ENCODE measurements at places on chromosomes 2 and 18.

GRCh38 chr2:109701362-109701761, 87.2 kb downstream of the SOWAHC start:
- DNase-seq = no peak

DNA sequence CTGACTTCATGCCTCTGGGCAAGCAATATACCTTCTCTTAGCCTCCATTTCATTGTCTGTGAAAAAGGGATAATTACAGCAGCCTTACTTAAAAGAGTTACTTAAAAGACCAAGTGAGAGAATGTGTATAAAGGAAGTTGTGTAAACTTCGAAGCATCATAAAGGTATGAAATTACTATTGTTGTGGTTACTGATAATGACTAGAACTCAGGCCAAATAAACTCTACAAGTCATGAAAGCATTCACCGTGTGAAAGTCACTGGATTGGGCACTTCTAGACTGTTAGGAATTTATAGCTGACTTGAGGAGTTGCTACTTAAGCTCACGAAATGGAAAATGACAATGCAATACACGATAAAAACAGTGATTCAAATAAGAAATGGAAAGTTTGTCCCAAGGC, 67.4 kb upstream of the HAAO start:
- no peak for DNase-seq

- DNase-seq = no peak
Observed at GRCh38 chr18:23257686-23258565, 122.6 kb downstream of the CABLES1 start.

DNA sequence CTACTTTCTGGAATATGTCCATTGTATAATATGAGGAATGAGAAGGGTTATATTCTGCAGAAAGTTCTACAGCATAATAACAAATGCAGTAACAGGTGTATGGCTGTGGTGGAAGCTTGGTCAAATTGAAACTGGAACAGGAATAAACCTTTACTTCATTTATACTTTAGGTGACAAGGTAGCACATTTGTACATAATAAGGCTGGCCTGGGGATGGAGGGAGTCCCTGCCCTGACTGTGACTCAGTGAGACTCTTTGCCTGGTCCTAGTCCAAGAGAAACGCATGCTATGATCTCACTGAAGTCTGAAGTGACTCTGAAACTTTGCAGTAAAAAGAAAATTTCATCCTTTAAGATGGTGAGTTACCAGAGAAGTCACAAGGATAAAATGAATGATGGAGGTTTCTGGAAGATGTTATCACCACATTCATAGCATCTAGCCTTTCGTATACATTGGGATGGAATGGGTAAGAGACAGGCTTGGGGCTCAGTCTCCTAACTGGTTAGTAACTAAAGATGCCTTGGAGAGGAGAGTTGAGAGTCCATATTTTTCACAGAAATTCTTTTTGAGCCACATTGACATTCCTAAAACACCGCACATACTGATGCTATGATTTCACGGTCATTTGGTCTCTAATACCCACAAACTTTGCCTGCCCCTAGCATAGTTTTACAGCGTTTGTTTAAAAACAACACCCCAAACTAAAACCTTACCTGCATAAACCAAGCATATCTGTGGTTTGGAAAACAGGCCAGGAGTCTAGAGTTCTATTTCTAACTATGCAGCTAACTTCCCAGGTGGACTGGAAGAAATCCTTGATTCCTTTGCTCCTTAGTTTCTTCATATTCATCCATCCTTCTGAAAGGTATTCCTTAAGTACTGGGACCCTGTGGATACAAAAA, 42.4 kb upstream of the NABP1 start:
- DNase-seq = no peak

DNA sequence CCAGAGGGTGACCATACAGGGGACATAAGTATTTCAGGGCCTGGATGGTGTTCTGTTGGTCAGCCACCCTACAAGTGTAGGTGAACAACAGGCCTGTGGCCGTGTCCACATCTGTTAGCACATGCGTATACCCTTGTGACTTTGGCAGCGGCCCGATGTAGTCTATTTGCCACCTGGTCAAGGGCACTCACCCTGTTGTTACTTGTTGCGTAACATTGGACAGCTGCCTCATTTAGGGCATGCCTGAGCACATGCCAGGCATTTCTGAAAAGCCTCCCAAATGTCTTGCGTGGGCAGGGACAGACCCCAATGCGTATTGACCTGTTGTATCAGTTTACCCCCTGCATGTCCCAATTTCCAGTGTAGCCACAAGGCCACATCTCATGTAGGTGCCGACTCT, 235.0 kb downstream of the MBD5 start:
- no peak for DNase-seq

DNA sequence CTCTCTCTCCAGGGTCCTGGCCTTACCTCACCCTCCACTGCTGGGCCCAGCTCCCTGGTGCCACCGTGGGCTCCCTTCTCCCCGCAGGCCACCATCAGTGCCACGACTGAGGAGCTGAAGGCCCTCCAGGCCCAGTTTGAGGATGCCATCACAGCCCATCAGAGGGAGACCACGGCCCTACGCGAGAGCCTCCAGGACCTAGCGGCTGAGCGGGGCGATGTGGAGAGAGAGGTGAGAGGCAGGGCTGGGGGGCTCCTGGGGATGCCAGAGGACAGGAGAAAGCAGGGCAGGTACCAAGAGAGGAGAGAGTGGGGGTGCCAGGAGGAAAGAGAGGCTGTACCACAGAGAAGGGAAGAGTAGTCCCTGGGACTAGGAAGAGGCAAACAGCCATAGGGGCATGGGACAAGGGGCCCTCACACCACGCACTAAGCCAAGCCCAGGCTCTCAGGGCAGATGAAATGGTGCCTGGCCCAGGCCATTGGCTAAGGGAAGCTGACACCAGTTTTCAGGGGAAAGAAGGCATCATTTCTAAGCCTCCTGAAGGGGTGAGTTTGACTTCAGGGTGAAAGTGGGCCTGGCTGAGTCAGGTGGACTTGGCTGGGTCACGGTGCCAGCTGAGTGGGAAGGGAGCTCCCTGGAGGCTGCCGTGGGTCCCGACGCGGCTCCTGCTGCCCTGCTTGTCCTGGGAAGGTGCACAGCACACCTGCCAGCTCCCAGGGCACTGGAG, 39.0 kb upstream of the SNED1 start:
- DNase-seq = no peak

DNA sequence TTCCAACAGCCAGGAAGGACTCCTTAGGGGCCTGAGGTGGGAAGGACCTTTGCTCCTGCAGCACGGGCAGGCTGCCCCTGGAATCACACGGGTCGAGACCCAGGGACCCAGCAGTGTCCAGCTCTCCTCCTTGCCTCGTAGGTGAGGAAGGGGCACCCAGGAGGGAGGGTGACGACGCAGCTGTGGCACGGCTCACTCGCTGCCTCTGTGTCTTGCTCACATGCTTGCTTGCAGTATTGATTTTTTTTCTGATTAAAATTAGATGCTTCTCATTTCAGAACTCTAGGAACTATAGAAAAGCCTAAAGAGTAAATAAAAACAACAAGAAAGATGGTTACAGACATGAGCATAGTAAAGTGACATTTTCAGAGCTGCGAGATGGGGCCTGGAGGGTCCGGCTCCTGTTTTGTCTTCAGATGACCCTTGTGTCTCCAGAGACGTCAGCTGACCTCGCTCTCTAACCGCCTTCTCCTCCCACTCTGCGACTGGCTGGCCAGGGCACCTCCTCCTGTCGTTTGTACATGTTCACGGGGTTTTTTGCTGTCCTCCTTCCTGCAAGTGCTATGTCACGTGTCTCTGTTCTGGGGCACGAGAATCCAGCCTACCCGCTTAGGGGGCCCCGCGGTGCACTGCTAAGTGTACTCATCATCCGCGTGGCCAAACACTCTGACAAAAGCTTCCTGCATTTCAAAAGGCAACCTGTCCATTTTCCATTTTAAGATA, 65.7 kb upstream of the ZNF236 start:
- no peak for DNase-seq

GRCh38 chr2:53545604-53546003, 222.0 kb upstream of the CHAC2 start:
- no peak for DNase-seq

GRCh38 chr2:203887677-203888076, 20.1 kb downstream of the CTLA4 start:
- DNase-seq = no peak

DNA sequence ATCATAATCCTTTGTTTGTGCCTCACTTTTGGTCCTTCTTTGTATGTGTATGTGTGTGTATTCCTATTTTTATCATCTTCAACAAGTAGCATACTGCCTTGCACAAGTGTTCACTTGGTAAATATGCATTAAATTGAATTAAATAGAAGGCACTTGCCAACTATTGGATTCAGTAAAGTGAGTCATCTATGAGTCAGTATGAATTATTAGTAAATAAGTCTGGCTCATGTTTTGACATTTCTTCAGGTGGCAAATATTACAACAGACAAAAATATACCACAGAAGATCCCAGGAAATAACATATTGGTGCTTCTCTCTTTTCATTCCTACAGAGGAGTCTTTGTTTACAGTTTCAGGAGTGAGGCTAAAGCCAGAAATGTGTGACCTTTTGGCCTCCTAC, 84.1 kb downstream of the CDK15 start:
- DNase-seq = no peak

- DNase-seq = no peak
Observed at GRCh38 chr2:119495948-119496347, 28.3 kb downstream of the SCTR start.

- DNase-seq = no peak
Observed at GRCh38 chr2:27795093-27795834, 23.7 kb downstream of the MRPL33 start.

GRCh38 chr18:78542204-78542603, 437.4 kb upstream of the SALL3 start:
- no peak for DNase-seq

All from T-helper 2 cell treated with Interferon-gamma antibody and Interleukin-4, amounts not matched to agents 5 μg/mL and 100 μg/mL, for 36 hours (primary cell).